ENCODE measurements at places on chromosomes 7 and 10.

DNA sequence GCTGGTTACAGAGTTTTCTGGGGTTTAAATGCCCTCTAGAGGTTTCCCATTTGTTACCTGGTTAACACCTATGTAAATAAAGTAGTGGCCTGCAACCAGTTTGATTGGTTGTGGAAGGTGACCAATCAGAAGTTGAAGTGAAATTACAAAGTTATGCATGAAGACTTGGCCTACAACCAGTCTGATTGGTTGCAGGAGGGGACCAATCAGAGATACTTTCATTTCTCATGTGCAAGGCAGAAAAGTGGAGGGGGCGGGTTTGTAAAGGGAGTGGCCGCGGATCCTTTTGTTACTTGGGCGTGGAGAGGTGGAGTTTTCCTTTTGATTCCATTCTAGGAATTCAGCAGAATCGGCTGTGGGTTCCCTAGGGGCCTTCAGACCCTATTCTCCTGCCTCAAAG, 80.8 kb downstream of the SEC23IP start:
- DNase-seq = no peak

DNA sequence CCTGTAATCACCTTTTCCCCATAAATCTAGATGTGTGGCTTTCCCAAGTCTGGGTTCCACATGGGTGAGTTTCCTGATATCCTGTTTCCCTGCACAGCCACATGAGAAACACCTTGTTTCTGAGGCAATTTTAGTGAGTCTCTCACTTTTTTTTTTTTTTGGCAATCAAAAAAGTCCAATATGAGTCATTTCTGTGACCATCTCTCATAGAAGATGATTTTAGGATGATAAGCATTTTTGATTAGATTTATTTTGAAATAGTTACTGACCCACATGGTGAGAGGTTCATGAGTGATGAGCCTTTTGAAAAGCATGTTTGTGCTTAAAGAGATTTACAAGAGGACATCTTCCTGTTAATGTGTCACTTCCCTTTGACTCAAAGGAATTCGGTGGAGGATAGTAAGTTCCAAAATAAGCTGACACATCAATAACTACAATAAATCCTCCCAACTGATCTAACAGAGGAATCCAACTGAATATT, 464.0 kb downstream of the INHBA start:
- DNase-seq = no peak

GRCh38 chr10:123573236-123574108, 92.7 kb upstream of the GPR26 start:
- DNase-seq = no peak

DNA sequence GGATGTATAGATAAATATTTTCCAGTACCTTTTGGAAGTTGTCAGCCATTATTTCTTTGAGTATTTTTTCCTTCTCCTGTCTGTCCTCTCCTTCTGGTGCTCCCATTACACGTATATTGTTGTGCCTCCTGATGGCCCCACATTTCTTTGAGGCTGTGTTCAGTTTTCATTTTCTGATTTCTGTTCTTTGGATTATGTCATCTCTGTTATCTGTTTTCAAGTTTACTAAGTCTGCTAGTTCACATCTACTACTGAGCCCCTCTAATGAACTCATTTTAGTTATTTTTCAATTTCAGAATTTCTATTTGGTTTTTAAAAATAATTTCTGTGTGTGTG, 16.3 kb downstream of the RBM33 start:
- DNase-seq = no peak

DNA sequence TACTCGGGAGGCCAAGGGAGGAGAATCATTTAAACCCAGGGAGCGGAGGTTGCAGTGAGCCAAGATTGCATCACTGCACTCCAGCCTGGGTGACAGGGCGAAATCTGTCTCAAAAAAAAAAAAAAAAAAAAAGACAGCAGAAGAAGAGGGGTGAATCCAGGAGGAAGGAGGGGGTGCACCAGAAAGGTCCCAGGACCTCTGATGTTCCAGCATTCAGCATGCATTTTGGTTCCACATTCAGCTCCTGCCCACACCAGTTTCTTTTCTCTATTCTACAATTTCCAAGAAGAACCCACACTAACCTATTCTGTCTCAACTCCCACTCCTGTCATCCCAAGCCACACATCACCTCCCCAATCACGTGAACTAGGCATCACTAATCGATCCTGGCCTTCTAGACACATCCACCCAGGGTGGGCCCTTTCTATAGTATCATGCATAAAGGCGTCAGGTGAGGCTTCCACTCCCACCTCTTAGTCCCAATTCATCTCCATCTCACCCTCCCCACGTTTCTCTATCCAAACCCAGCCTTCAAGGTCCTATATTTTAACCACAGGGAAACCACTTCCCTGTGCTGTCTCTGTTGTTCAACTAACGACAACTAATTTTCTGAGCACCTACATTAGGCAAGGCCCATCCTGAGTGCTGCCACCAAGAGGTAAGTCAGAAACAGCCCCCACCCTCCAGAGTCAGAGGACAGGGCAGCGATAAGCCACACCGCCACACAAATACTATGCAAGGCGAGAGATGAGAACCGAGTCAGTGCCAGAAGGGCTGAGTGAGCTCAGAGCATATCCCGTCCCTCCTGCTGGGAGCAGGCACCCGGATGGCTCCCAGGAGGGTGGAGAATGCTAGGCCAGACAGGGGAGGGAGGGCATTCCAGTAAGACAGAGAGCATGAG, 2.2 kb downstream of the ANXA11 start:
- DNase-seq = no peak

All from stimulated activated CD4-positive, alpha-beta T cell treated with anti-CD3 and anti-CD28 coated beads, Interleukin-1b, Interleukin-23, amount 100 ng/mL, for 1 hour (primary cell).